ENCODE measurements at places on chromosomes 5 and 9. TPM values are rescaled to one million over a fixed set of nuclear protein-coding genes. Genes with fewer than 3 reads are reported as not detected.

Gene RNF224
- not detected for total RNA-seq

Gene MCC
- total RNA-seq: 0.62 TPM

DNA sequence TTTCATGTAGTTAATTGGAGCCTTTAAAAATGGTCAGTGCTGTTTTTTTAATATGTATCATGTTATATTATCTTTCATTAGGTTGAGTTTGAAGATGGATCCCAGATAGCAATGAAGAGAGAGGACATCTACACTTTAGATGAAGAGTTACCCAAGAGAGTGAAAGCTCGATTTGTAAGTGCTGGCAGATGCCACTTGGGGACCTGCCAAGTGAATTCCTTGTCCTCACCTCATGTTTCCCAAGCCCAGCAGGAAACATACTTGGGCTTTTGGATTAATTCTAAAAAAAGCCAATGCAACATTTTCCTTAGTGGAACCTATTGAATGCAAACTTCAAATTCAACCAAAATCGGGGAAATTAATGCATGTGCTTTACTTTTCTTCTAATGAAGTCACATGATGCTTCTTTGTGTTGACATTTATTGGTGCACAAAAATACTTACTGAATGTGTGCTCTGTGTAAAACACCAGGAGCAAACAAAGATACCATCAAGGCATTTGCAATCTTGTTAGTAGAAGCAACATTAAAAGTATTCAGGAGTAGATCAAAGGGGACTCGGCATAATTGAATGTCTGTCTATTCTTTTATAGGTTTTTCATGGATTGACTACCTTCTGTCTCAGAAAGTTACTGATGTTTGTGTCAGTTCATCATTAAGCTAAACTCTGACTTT is 412.1 kb downstream of the KDM4C start:
- DNase-seq: no peak

DNA sequence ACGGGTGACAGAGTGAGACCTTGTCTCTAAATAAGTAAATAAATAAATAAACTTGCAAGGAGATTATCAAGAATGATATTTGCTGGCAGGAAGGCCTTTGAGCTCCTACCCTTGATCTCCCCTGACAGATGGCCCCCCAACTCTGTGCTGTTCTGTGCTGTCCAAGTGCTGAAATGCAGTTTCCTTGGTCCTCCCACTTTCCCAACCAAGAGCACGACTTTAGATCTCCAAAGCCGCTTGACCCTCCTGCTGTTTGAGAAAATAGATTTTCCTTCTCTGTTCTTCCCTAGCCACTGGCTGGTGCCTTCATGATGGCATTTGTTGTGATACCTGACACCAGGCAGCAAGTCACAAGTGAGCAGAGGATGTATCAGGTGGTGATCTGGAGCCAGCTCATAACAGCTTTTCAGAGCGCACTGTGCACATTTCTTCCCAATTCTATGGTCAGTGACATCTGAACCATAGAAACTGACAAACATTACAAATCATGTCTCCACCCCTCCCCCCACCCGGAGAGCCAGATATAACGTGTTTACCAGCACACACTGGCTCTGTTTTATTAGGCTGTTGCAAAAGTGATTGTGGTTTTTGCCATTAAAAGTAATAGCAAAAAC is 80.0 kb upstream of the PUM3 start:
- no peak for DNase-seq

DNA sequence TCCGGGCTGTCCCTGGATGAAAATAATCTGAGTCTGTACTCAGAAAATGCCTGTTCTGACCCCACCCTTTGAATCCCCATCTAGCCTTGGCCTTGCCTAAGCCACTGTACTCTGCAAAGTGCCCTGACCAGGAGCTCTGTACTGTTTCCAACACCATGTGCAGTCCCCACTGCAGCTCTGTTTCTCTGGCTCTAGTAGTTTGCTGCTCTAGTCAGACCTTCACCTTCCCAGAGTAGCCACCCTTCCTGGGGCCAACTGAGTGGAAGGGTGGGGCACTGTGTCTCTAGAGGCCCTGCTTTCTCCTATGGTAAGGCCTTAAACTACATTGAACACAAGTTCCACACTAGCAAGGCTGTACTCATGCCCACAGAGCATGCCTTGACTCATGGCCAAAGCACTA is 31.9 kb downstream of the P4HA2 start:
- DNase-seq: no peak

All from activated naive CD4-positive, alpha-beta T cell treated with anti-CD3 and anti-CD28 coated beads for 36 hours (primary cell).